ENCODE measurements at places on chromosomes 6 and 20. TPM values are rescaled to one million over a fixed set of nuclear protein-coding genes. Genes with fewer than 3 reads are reported as not detected.

DNA sequence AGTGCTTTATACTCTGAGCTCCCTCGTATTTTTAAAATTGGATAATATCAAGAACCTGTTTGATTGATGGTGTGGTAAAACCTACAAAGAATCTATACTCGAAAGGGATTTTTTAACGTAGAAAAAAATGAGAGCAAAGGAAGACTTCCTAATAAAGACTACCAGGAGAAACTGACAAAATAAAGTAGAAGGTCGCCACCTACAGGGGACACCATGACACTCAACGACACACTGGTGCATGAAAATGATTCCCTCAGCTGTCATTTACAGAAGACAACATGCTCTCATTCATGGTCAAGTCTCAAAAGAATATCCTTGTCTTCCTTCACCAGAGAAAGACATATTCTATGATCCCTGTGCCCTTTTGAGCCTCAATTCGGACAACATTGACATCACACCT lies 10.1 kb upstream of the NHSL1 start:
- peak; percentile 85 for DNase-seq
- no peaks in the 10 kb centered on the region for H3K36me3 ChIP-seq
- H3K4me3 ChIP-seq = no peak overlapping the region
- no peaks in the 10 kb centered on the region for H3K27me3 ChIP-seq
- H3K4me1 ChIP-seq = no peaks in the 10 kb centered on the region
- H3K27ac ChIP-seq = no peak overlapping the region

DNA sequence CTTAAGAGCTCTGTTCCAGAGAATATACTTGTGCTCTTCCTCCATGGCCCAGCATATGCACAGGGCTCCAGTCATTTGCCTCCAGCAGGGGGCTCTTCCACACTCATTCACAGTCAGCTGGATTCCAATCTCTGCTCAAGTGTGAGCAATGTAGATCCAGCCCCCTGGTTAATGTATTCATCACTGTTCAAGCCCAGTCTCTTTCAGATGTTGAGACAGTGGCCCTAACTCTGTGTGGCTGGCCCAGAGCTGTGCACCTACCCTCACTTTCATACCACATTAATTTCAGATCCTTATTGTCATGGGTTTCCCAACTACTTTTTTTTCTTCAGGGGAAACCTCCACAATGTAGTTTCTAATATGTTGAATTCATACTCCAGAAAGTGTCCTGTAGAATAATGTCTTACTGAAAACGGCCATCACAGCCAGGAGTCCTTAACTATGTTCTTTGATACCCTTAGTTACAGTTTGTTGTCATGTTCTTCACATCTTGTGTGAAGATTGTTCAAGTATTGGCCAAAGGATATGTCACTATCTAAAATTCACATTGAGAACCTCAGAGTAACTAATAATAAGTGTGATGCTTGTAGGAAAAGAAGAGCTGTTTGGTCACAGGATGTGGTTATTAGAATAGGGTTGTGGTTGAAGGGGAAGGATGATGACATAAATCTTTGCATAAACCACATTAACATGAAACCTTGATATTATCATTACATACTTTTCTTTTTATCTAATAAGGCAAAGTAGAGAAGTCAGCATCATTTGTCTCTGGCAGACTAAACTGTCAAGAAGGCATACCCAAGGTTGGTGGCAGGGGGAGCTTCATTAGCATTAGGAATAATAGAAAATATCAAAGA lies 14.4 kb upstream of the HLA-DQA1 start:
- DNase-seq = no peak
- H3K27me3 ChIP-seq = no peaks in the 10 kb centered on the region
- no peak overlapping the region for H3K4me3 ChIP-seq
- H3K27ac ChIP-seq = no peak overlapping the region

DNA sequence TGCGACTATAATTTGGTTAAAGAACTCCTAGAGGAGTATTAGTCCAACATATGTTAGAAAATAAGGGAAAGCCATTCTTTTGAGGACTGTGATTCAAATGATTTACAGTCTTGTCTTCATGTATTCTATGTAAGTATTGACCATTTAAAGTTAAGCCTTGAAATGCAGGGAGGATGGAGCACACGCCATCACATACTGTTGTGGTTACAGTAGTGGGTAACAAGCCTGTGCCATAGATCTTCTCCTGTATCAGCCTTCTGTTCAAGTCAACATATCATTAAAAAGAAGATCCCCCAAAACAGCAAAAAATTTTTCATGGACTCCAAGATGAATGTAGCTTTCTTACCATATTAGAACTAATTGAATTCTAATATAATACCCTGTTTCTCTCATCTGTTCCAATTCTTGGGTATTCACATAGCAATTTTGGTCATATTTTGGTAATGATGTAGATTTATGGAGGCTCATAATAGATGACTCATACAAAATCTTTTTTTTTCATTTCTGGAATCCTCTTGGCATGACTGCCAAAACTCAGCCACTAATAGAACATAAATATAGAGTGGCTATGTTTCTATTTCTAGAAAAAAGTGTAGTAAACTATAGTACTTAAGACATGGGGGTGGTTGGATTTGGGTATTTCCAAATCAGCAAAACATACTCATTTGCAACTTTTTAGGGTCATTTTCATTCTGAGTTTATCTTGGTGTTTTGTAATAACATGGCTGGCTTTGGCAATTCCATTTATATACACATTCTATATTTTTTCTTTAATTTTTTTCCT lies 413.5 kb downstream of the BCKDHB start:
- no peak overlapping the region for H3K27ac ChIP-seq
- H3K36me3 ChIP-seq = no peaks in the 10 kb centered on the region
- no peaks in the 10 kb centered on the region for H3K4me1 ChIP-seq
- DNase-seq = no peak
- H3K4me3 ChIP-seq = no peak overlapping the region
- H3K27me3 ChIP-seq = no peaks in the 10 kb centered on the region

DNA sequence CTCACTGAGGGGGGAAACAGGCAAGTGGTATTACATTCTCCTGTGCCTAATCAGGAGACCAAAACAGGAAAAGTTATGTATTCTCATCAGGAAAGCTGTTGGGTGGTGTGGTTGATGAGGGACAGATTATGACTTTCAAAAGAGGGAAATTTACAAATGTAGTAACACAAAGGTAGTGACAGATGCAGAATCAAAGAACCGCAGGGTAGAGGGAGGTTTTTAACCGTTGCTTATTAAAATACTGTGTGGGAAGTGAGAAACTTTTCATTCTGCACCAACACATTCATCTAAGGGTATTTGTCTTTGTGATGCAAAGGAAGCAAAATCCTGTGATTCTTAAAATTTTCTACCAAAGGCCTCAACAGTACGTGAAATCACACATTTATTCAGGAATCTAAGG lies 288.2 kb upstream of the MAN1A1 start:
- H3K27ac ChIP-seq = no peak overlapping the region
- H3K4me1 ChIP-seq = no peaks in the 10 kb centered on the region
- DNase-seq = no peak
- no peaks in the 10 kb centered on the region for H3K36me3 ChIP-seq
- no peaks in the 10 kb centered on the region for H3K27me3 ChIP-seq

- DNase-seq = no peak
- no peak overlapping the region for H3K4me3 ChIP-seq
- peaks cover 4% of the 10 kb centered on the region for H3K27me3 ChIP-seq
Measured at GRCh38 chr6:28205879-28206278, 19.2 kb upstream of the ZSCAN9 start.

GRCh38 chr6:75201021-75201420 lies 4.8 kb downstream of the COL12A1 start:
- no peak for DNase-seq
- no peaks in the 10 kb centered on the region for H3K27me3 ChIP-seq
- no peaks in the 10 kb centered on the region for H3K36me3 ChIP-seq
- peak overlapping the region; percentile 91 for H3K27ac ChIP-seq

GRCh38 chr6:24836109-24836508 lies 37.4 kb upstream of the ARMH2 start:
- no peaks in the 10 kb centered on the region for H3K4me1 ChIP-seq
- H3K4me3 ChIP-seq = no peak overlapping the region
- no peaks in the 10 kb centered on the region for H3K27me3 ChIP-seq
- no peak overlapping the region for H3K27ac ChIP-seq

DNA sequence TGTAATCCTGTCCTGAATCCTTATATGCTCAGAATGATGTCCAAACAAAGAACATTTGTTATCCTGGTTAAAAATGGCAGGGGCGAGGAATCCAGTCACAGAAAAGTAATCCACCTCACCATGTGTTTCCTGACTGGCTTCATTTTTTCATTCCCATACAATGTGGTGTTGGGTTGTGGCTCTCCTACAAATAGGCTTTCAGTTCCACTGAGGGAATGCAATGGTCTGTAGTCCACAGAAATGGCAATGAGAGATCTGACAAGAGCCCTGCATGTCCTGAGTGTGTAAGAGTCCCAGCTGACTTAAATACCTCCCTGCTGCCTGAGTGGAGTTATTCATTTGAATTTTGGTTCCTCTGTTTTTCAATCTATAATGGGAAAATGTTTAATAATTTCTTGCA lies 47.4 kb upstream of the FBXL4 start:
- no peaks in the 10 kb centered on the region for H3K36me3 ChIP-seq
- H3K4me3 ChIP-seq = no peak overlapping the region
- DNase-seq = no peak
- no peak overlapping the region for H3K27ac ChIP-seq
- no peaks in the 10 kb centered on the region for H3K4me1 ChIP-seq

The ADGRF5 gene
- total RNA-seq = 5.0 TPM

DNA sequence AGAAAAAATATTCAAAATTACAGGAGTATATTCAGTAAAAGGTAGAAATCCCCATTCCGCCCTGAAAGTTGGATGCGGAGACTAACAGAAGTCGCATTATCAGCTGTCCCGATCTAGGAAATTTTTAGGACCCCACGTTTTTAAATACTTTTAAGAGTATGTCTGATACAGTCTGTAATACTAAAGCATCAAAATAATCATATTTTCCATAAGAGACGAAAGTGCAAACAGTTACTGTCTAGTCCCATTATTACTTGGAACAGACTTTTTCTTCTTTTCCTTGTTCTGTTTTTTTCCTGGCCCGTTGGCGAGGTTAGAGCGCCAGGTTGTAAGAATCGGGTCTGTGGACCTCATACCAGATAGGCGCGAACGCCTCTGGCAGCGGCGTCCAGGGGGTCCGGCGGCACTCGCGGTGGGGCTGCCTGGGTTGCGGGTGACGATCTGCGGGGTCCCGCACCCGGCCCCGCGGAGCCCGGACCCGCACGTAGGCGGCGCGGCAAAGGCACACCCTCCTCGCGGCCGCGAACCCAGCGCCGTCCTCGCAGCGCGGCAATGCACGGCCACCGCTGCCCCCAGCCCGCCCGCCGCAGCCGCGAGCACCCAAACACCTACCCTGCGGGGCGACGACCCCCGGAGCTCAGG lies 460 bp downstream of the PLAGL1 start:
- H3K4me1 ChIP-seq = no peaks in the 10 kb centered on the region
- no peaks in the 10 kb centered on the region for H3K27me3 ChIP-seq
- H3K27ac ChIP-seq = peak overlapping the region; percentile 38
- DNase-seq = no peak

DNA sequence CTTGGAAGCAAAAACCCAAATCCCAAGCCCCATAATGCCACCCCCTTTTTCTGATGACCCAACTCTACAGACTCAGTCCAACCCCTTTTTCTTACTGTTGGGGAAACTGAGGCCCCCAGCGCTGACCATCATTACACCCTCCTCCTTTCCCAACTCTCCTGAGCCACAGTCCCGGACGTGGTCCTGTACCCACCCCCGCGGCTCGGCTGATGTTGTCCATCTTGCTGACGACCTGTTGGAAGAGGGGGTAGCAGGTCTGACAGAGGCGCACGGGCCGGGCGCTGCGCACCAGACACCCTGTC lies 533 bp downstream of the OSTM1 start:
- H3K27ac ChIP-seq = peak overlapping the region; percentile 89
- no peaks in the 10 kb centered on the region for H3K4me1 ChIP-seq
- peak overlapping the region; percentile 100 for H3K4me3 ChIP-seq
- no peaks in the 10 kb centered on the region for H3K36me3 ChIP-seq
- no peaks in the 10 kb centered on the region for H3K27me3 ChIP-seq

DNA sequence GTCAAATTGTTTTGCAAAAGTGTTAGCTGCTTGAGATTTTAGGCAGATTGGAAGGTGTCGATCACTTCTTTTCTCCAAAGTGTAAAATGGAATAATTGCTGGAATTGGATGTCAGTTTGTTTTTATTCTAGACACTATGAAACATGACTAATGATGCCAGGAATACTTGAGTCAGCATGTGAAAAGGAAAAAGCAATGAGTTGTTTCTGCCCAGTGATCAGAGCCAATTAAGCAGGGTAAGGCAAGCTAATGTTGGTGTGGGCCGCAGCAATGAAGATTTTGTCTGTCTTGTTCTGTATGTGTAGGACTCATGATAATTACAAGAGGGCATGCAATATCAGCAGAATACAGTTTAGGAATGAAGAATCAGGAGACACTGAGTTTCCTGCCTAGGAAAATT lies 110.3 kb downstream of the CARMIL1 start:
- no peak for DNase-seq
- H3K27ac ChIP-seq = no peak overlapping the region
- H3K4me3 ChIP-seq = no peak overlapping the region
- H3K36me3 ChIP-seq = no peaks in the 10 kb centered on the region

The EYA2 gene
- total RNA-seq = not detected

DNA sequence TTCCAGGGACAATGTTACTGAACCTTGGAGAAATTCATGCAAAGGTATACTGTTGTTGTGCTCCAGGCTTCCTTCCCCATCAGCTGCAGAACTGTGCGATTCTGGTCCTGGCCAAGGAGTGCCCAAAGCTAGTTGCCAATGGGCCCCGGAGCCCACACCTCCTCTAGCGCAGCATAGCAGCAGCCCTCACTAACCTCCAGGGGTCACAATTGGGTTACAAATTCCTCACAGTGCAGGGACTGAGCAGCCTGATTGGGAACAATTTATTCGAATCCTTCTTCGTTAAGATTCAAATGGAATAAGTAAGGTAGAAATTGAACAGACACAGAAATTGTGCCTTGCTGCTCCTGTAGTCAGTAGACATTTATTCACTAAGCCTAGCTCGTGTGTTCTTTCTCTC lies 284.9 kb downstream of the PRKN start:
- H3K27ac ChIP-seq = no peak overlapping the region
- no peak for DNase-seq
- no peaks in the 10 kb centered on the region for H3K27me3 ChIP-seq
- H3K4me1 ChIP-seq = no peaks in the 10 kb centered on the region
- no peaks in the 10 kb centered on the region for H3K36me3 ChIP-seq

The EDN1 gene
- total RNA-seq = 19.0 TPM

GRCh38 chr6:67127041-67127440 lies 1420.0 kb upstream of the EYS start:
- no peaks in the 10 kb centered on the region for H3K27me3 ChIP-seq
- H3K4me3 ChIP-seq = no peak overlapping the region
- H3K36me3 ChIP-seq = no peaks in the 10 kb centered on the region
- no peak for DNase-seq
- no peak overlapping the region for H3K27ac ChIP-seq
- no peaks in the 10 kb centered on the region for H3K4me1 ChIP-seq

The PROKR2 gene
- total RNA-seq = not detected

GRCh38 chr6:47112317-47112716 lies 70.2 kb upstream of the ADGRF1 start:
- H3K4me3 ChIP-seq = no peak overlapping the region
- no peaks in the 10 kb centered on the region for H3K4me1 ChIP-seq
- no peaks in the 10 kb centered on the region for H3K27me3 ChIP-seq
- H3K36me3 ChIP-seq = no peaks in the 10 kb centered on the region
- no peak for DNase-seq
